Body of pancreas (tissue), 4 donors: ENCODE measurements at places on chromosomes 7 and 10.

- H3K36me3 ChIP-seq, result no peaks in the 10 kb centered on the region
- H3K4me3 ChIP-seq, result no peak overlapping the region
- no peak for DNase-seq
- peaks cover 26% of the 10 kb centered on the region for H3K4me1 ChIP-seq
- no peak overlapping the region for H3K27ac ChIP-seq
Measured at GRCh38 chr10:101570428-101571270, 17.4 kb downstream of the POLL start.

- no peak overlapping the region for H3K4me3 ChIP-seq
- DNase-seq, result peak; percentile 49
- no peaks in the 10 kb centered on the region for H3K4me1 ChIP-seq
- no peak overlapping the region for H3K27ac ChIP-seq
- no peaks in the 10 kb centered on the region for H3K36me3 ChIP-seq
- H3K27me3 ChIP-seq, result no peaks in the 10 kb centered on the region
Measured at GRCh38 chr7:91636129-91636724, 244.3 kb downstream of the MTERF1 start.

DNA sequence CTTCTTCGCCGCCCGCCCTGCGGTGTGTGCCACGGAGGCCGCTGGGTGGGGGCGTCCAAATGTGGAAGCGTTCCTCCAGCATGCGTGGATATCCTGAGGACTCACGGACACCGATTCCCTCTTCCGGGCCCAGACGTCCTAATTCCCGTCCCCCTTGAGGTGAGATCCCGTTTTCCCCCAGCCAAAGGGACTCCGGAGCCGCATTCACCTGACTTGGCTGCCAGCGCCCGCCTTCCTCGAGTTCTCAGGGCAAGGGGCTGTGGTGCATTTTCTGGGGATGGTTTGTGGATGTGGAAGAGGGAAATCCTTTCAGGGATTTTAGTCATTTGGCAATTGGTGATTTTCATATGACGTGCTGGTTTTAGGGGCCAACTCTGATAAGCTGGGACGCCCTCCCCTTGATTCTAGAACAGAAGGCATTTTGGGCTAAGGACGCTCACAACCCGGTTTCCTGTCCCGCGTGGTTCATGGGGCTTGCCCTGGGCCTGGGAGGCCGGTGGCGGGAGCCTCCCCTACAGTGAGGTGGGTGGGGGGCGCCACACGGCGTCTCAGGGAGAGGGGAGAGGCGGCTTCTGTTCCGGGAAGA, 165.4 kb downstream of the ACTR3B start:
- no peaks in the 10 kb centered on the region for H3K36me3 ChIP-seq
- H3K4me3 ChIP-seq, result peak overlapping the region; percentile 18
- H3K27ac ChIP-seq, result no peak overlapping the region
- H3K27me3 ChIP-seq, result no peaks in the 10 kb centered on the region
- no peak for DNase-seq

DNA sequence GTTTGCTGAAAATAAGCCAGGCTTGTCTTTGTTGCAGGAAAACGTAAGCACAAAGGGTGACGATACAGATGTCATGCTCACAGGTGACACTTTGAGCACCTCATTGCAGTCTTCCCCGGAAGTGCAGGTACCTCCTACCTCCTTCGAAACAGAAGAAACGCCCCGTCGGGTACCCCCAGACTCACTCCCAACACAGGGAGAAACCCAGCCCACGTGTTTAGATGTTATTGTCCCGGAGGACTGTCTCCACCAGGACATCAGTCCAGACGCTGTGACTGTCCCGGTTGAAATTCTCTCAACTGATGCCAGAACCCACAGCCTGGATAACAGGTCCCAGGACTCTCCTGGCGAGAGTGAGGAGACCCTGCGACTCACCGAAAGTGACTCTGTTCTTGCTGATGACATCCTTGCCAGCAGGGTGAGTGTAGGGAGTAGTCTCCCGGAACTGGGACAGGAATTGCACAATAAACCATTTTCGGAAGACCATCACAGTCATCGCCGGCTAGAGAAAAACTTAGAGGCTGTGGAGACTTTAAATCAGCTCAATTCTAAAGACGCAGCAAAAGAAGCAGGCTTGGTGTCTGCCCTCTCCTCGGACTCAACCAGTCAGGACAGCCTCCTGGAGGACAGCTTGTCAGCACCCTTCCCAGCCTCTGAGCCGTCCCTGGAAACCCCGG, 18.3 kb upstream of the BHLHA15 start:
- H3K36me3 ChIP-seq, result peaks cover 14% of the 10 kb centered on the region
- no peak for DNase-seq
- H3K27ac ChIP-seq, result no peak overlapping the region
- H3K4me3 ChIP-seq, result no peak overlapping the region
- no peaks in the 10 kb centered on the region for H3K27me3 ChIP-seq

DNA sequence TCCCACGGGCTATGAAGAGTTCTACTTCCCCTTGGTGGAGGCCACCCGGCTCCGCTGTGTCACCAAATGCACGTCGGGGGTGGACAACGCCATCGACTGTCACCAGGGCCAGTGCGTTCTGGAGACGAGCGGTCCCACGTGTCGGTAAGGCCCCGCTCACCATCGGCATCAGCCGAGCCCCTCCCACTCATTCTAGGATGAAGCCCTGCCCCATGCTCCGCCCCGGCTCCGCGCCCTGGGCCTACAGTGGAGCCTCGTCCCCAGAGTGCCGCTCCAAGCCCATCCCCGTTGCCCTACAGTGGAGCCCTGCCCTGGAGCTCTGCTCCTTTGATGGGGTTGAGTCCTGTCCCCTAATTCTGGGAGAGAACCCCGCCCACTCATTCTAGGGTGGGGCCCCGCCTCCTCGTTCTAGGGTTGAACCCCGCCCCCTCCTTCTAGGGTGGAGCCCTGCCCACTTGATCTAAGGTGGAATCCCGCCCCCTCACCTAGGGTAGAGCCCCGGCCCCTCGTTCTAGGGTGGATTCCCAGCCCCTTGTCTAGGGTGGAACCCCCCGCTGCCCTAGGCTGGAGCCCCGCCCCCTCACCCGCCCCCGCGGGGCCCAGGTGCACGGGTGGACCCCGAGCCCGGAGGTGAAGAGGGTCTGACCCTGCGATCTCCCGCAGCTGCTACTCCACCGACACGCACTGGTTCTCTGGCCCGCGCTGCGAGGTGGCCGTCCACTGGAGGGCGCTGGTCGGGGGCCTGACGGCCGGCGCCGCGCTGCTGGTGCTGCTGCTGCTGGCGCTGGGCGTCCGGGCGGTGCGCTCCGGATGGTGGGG, 3.4 kb upstream of the MUC12 start:
- H3K27me3 ChIP-seq, result peaks cover 39% of the 10 kb centered on the region
- peaks cover 19% of the 10 kb centered on the region for H3K4me1 ChIP-seq
- no peak overlapping the region for H3K27ac ChIP-seq
- H3K4me3 ChIP-seq, result no peak overlapping the region
- no peaks in the 10 kb centered on the region for H3K36me3 ChIP-seq
